ENCODE measurements at places on chromosomes 5 and 9.
A peak's percentile ranks its signal among the peaks of the same experiment; 100 is the strongest.

GRCh38 chr5:151284392-151284967 is 19.1 kb downstream of the SLC36A3 start:
- no peak for DNase-seq

DNA sequence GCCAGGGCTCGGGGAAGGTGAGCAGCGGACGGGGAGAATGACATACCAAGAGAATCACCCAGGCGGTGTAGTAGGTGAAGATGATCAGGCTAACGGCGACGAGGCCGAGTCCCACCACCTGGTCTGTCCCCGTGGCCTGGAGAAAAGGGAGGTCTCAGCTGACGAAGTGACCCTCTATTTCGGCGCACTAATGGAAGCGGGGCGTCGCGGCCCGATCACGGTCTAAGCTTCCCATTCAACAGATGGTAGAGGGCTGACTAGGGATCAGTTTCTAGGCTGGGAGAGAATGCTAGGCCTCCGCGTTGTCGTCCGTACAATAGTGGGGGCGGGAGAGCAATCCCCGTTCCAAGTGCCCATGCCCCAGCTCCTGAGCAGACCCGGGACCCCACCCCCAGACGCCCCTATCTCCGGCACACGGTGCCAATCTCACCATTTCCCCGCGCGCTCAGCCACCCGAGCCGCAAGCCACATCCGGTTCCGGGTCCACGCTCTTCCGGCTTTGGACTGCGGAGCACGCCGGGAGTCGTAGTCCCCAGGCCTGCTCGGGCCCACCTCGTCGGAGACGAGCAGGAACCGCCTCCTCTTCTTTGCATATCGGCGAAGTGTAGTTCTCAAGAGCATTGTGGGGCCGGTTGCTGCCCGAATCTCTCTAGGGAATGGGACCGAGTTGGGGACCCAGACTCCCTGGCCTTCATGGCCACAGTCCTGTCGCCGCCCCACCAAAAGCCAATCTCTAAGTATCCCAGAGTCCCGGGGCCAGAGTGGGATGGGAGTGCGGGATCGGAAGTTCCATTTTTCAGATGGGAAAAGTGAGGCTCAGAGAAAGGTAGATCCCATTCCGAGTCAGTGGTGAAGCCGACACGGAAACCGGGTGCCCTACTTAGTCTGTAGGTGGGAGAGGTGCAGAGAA is at the start of gene DPM2:
DPM2 (minus strand) TSS at position 467 of the 910 bp plus-strand sequence; CDS start at position 433, 34 bp downstream.
- peak; percentile 83 for DNase-seq

DNA sequence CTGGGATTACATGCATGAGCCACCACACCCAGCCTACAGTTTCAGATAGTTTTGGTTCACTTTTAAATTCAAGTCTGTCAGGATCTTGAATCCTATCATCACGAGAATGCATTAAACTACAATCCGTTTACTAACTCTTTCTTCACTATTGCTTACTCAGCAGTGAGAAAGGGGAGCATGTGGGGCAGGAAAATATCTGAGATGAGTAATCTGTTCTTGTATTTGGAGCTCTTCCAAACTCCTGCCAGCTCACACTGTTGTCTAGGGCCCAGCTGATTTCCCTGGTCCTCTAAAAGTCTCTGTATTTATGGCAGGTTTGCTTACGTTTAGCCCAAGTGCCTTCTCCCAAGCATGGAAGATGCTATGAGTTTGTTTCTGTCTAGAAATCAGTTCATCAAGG is 152.2 kb downstream of the FGF18 start:
- no peak for DNase-seq

DNA sequence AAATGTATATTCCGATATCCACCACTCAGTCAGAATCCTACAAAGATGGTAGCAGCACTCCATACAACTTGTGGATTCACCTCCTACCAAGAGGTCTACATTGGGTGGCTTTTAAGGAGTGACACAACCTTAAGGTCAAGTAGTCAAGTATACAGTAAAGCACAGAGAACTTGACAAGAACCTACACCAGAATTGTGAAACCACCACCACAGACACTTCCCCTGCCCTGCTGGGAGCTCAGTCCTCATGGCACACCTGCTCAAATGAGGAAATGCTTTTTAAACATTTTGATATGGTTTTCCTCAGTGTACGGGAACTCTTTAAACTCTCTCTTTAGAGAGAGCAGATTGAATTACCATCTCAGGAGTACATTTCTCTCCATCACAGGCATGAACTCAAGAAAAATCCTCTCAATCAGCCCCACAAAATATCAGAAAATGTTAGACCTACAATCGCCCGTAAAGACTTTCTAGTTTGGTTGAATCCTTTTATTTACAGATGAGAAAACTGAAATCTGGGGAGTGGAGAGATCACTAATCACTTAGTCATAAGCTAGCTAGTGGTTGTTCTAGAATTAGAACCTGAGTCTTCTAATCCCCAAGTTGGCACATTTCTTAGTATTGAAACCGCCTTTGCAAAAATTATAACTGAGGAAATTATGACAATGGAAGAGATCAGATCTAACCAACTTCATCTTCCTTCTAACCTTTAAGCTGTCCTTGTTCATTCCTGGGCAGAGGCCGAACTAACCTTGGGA is 38.5 kb upstream of the NR4A3 start:
- no peak for DNase-seq

DNA sequence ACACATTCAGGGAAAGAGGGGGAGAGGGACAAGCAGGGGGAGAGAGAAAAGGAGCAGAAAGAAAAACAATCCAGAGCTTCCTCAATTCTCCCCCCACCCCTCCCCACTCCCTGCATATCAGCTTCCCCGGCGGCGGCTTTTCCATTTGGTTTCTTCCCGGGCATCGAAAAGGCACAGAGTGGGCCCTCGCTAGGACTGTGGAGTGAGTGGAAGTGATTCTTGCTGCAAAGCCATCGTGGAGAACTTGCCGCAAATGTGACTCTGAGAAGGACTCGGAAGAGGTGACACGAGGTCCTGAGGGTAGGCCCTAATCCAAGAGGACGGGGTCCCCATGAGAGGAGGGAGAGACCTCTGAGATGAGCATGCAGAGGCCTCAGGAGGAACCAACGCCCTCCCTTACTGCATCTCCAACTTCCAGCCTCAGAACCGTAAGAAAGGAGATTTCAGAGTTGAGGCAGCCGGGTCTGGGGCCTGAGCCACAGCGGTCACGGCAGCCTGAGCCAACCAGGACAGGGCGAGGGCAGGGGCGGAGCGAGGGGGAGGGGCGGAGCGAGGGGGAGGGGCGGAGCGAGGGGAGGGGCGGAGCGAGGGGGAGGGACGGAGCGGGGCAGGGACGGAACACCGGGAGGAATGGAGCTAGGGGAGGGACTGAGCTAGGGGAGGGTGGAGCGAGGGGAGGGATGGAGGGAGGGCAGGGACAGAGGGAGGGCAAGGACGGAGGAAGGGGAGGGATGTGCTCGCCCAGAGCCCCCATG is 21.2 kb upstream of the SARDH start:
- DNase-seq: peak; percentile 22

- DNase-seq: no peak
Observed at GRCh38 chr5:77751328-77752023, 24.7 kb downstream of the TBCA start.

DNA sequence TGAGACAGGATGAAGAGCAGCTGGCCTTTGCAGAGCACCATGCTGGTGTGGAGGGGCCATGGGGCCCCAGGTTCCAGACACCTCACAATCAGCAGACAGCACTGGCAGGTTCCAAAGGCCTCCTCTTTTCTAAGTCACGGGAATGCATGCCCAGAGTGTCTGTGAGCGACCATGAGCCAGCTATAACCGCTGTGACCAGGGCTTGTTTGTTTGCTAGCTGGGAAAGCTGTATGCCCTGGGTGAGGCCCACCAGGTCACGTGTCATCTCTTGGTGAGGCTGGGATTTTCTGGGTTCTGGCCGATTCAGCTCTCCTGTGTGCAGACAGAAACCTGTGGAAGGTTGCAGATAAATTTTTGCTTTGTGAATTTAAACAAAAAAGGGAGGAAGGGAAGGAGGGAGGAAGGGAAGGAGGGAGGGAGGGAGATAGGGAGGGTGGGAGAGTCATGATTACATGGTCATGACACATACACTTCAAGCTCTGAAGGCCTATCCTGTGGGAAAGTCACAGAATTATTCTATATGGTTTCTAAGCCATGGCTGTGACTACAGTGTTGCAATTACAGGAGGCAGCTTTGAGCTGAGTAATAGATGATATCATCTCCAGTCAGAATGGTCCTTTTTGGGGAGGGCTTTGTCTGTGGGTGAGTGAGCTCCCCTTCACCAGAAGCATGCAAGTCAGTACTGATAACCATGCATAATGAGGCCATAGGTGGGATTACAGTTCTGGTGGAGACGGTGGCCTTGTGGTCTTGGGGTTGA is 37.2 kb downstream of the PAPPA start:
- DNase-seq: no peak

DNA sequence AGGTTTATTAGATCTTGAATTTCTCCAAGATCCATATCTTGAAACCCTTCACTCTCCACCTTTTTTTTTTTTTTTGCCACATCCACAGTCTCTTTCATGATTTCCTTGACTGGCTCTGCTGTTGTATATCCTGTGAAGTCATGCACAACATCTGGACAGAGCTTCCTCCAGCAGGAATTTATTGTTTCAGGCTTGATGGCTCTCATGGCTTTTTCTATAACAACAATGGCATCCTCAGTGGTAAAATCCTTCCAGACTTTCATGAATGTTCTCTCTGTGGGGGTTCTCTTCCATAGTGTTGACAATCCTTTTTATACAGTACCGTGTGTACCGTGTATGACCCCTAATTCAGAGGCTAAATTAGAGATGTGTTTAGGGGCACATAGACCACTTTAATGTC is 24.0 kb downstream of the RANBP17 start:
- no peak for DNase-seq

DNA sequence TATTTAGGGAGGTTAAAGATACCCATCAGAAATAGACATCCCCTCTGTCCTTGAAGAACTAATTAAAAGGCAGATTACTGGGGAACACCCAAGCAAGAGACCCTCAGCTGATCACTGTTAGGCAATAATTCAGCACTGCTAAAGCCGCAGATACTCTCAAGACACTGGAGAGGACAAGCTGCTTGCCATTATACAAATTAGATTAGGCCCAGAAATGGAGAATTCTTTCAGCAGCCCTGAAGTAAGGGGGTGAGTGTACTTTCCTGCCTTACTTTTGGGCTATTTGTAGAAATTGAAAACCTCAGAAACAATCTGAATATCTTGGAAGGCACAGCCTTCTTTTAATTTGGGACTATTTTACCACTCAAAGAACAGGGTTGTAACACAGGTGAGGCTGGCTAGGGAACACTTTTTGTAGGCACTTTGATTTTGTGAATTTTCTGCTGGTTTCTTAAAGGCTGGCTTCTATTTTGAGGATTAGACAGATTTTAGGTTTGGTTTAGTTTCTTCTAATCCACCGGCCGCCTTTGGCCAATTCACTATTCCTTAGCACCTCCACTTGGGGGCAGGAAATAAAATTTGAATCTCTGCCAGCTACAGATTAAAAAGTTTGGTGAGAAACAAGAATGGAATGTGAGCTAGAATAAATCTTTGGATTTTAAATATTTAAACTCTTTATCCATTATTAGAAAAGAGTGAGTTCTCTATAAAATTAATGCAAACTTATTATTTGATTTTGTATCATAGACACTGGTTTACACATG is 106.0 kb downstream of the SMARCA2 start:
- no peak for DNase-seq

GRCh38 chr9:133253268-133253667 is 21.7 kb downstream of the ABO start:
- DNase-seq: no peak

DNA sequence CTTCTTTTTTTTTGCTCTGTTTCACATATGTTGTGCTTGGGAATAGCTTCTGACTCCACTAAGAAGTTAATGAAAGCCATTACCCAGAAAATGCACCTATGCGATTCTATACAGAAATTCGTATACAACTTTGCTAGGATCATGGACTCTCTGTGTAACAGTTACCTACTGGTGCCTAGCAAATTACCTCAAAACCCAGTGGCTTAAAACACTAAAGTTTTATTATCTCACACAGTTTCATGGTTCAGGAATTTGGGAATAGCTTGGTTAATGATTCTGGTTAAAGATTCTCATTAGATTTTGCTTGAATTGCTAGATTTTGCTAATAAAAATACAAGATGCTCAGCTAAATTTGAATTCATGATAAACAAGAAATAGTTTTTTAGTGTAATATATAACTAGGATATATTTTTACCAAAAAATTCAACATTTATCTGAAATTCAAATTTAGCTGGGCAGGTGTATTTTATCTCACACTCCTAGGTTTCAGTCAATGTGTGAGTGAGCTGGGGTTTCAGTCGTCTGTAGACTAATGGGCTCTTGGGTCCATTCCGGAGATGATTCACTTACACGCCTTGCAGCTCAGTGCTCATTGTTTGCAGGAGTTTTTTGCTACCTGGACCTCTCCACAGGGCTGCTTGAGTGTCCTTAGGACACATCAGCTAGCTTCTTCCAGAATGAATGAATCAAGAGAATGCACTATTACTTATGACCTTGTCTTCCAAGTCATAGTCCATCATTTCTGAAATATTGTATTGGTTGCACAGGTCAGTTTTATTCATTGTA is 75.1 kb downstream of the MROH2B start:
- no peak for DNase-seq

- DNase-seq: no peak
Observed at GRCh38 chr5:154811239-154811638, 39.2 kb downstream of the FAXDC2 start.

- DNase-seq: peak; percentile 33
Observed at GRCh38 chr5:158684469-158684868, 415.2 kb downstream of the EBF1 start.

GRCh38 chr5:33472805-33473409 is 32.1 kb downstream of the TARS1 start:
- DNase-seq: no peak

Data from glutamatergic neuron (in vitro differentiated cells).